ENCODE measurements at places on chromosomes 1 and 21. TPM values are rescaled to one million over a fixed set of nuclear protein-coding genes. Genes with fewer than 3 reads are reported as not detected.

The NCF2 gene
- total RNA-seq, result 3.6 TPM

The JAK1 gene
- 108 TPM for total RNA-seq

The RNF186 gene
- not detected for total RNA-seq

The CNR2 gene
- total RNA-seq, result 0.20 TPM

The GRIK3 gene
- not detected for total RNA-seq

The HLCS gene
- 14.7 TPM for total RNA-seq

The LRRC53 gene
- not detected for total RNA-seq

The FMO3 gene
- not detected for total RNA-seq

The ECM1 gene
- 1.5 TPM for total RNA-seq

- no peak overlapping the region for H3K27ac ChIP-seq
- H3K4me3 ChIP-seq, result no peak overlapping the region
- H3K36me3 ChIP-seq, result no peaks in the 10 kb centered on the region
- no peak for DNase-seq
- H3K4me1 ChIP-seq, result peaks cover 30% of the 10 kb centered on the region
Observed at GRCh38 chr1:228937851-228938536, 202.7 kb downstream of the RHOU start.

GRCh38 chr1:8746554-8746953 is 70.9 kb downstream of the RERE start:
- H3K4me1 ChIP-seq, result no peaks in the 10 kb centered on the region
- no peak overlapping the region for H3K4me3 ChIP-seq
- no peaks in the 10 kb centered on the region for H3K27me3 ChIP-seq
- no peaks in the 10 kb centered on the region for H3K36me3 ChIP-seq
- no peak overlapping the region for H3K27ac ChIP-seq

DNA sequence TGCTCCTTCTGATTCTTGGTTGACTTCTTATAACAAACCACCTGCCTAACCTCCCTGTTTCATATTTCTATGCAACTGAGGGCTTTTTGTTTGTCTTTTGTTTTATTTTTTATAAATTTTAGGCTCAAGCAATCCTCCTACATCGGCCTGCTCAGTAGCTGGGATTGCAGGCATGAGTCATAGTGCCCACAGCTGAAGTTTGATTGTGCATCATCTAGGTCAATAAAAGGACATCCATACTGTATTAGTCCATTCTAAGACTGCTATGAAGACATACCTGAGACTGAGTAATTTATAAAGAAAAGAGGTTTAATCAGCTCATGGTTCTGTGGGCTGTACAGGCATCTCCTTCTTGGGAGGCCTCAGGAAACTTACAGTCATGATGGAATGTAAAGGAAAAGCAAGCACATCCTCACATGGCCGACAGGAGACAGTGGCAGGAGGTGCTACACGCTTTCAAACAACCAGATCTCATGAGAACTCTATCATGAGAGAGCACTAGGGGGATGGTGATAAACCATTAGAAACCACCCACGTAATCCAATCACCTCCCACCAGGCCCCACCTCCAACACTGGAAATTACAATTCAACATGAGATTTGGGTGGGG is 285.0 kb downstream of the SIPA1L2 start:
- H3K4me3 ChIP-seq, result no peak overlapping the region
- H3K27ac ChIP-seq, result no peak overlapping the region
- H3K4me1 ChIP-seq, result no peaks in the 10 kb centered on the region
- H3K27me3 ChIP-seq, result no peaks in the 10 kb centered on the region

- H3K36me3 ChIP-seq, result no peaks in the 10 kb centered on the region
- no peak overlapping the region for H3K27ac ChIP-seq
- peaks cover 6% of the 10 kb centered on the region for H3K27me3 ChIP-seq
- peak; percentile 21 for DNase-seq
- no peak overlapping the region for H3K4me3 ChIP-seq
Observed at GRCh38 chr1:94805912-94806311, 14.2 kb upstream of the SLC44A3 start.

GRCh38 chr21:44817914-44818639 is at the start of gene SUMO3:
Gene SUMO3, minus strand, starts transcription at chr21:44818062. Its CDS starts 94 bp downstream, at chr21:44817968.
- H3K27ac ChIP-seq, result peak within 1 kb of the TSS; percentile 80
- H3K36me3 ChIP-seq, result no peaks in the 10 kb centered on the region
- H3K27me3 ChIP-seq, result no peaks in the 10 kb centered on the region

DNA sequence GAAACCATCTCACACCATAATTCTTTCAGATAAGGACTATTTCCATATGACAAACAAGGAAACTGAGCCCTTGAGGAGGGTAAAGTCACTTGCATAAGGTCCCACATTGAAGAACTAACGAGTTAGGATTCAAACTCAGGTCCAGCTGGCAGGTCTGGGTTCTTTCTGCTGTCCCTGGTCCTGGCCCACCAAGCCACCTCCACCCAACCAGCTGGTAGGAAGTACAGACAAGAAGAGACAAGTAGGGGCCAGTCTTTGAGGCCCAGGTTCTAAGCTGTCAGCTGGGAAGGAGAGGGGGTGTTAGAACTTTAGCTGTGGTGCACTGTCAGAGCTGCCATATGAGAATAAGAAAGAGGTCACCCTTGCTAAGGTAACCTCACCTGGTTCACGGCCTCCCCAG is 188.6 kb downstream of the TRABD2B start:
- no peak overlapping the region for H3K27ac ChIP-seq
- no peaks in the 10 kb centered on the region for H3K36me3 ChIP-seq
- H3K4me1 ChIP-seq, result no peaks in the 10 kb centered on the region
- H3K4me3 ChIP-seq, result no peak overlapping the region

- no peaks in the 10 kb centered on the region for H3K4me1 ChIP-seq
- no peaks in the 10 kb centered on the region for H3K27me3 ChIP-seq
- H3K4me3 ChIP-seq, result no peak overlapping the region
- DNase-seq, result no peak
Observed at GRCh38 chr1:206524739-206525364, 17.5 kb downstream of the RASSF5 start.

DNA sequence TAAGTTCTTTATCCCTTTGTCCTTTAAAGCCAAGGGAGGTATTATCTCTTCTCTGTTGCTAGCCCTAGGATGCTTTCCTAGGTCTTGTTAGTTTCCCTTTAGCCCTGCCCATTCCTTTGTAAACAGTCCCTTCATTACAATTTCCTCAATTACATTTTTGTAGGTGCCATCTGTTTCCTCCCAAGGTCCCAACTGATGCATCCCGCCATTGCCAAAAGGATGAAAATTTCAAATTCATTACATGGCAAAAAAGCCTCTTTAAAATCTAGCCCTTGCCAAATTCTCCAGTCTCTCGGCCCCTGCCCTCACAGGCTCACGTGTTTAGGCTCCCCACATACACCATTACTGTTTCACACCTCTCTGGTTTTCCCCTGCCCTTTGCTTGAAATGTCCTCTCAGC is 151.9 kb upstream of the C1orf87 start:
- DNase-seq, result no peak
- no peak overlapping the region for H3K27ac ChIP-seq
- no peak overlapping the region for H3K4me3 ChIP-seq
- H3K4me1 ChIP-seq, result no peaks in the 10 kb centered on the region
- no peaks in the 10 kb centered on the region for H3K27me3 ChIP-seq

DNA sequence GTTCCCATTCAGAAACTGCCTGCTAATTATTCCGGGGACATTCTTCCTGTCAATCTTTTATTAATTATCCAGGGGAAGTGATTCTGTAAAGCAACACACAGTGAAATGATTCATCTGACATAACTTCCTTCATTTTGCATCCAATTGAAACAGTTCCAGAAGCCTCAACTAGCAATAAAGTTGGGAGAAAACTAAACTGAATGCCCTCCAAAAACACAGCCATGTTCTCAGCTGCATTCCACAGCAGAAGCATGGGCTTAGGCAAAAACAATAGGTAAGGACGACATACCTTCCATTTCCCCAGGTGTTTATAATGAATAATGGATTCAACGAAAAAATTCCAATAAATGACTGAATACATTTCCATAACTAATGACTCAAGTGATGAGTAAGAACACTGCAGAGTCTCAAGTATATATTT is 36.9 kb upstream of the TARBP1 start:
- no peaks in the 10 kb centered on the region for H3K4me1 ChIP-seq
- DNase-seq, result no peak
- no peak overlapping the region for H3K27ac ChIP-seq
- no peaks in the 10 kb centered on the region for H3K36me3 ChIP-seq

DNA sequence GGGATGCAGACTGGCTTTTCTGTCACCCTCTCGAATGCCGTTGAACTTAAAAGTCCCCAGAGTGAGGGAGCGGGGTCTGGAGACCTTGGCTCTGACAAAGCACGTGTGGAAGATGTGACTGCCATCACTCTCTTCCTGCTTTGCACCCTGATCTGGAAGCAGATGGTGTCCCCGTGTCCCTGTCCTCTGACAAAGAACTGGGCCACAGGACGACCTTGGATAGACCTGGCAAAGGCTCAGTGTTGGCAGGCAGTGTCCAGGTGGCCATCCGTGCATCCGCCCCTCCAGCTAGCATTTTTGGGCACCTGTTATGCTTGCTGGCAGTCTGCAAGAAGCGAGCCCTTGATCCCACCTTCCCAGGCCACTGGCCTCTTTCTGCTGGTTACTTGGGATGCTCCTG is 27.4 kb downstream of the ARHGEF10L start:
- H3K4me1 ChIP-seq, result no peaks in the 10 kb centered on the region
- peaks cover 5% of the 10 kb centered on the region for H3K27me3 ChIP-seq
- no peaks in the 10 kb centered on the region for H3K36me3 ChIP-seq
- H3K27ac ChIP-seq, result no peak overlapping the region

Measured in CD8-positive, alpha-beta memory T cell (primary cell).